ENCODE measurements at places on chromosomes 7 and 10.
A peak's percentile ranks its signal among the peaks of the same experiment; 100 is the strongest.

DNA sequence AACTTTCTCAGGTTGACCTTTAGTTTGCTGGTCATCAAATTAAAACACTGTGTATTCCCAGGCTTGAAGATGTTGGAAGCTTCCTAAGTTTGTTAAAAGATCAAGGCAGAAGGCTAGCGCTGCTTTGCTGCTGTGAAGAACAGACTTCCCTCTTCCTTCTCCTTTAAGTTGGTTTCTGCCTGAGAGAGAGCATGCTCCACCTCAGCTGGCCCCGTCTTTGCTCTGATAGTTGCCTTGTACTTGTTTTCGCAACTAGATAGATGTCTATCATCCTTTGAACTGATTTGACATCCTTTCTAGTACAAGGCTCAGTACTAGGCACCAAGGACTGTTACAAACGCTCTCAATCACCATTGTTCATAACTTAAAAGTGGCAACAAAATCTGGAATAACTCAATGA lies 177.8 kb upstream of the MKLN1 start:
- DNase-seq: no peak

- no peak for DNase-seq
Measured at GRCh38 chr7:8125680-8126444, 136.1 kb downstream of the ICA1 start.

GRCh38 chr10:30488316-30488715 lies 54.3 kb downstream of the MAP3K8 start:
- DNase-seq: no peak

- DNase-seq: no peak
Measured at GRCh38 chr7:138785587-138786437, 12.0 kb upstream of the TMEM213 start.

DNA sequence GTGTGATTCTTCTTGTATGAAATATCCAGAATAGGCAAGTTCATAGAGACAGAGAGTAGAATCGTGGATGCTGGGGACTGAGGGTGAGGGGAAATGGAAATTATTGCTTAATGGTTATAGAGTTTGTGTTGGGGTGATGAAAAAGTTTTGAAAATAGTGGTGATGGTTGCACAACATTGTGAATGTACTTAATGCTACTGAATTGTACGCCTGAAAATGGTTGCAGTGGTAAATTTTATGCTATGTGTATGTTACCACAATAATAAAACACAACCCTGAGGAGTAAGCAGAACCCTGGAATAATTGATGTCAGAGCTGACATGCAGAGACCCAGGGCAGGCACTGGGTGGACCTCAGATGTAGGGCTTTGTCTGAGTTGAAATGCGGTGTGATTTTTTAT lies 57.6 kb downstream of the TACR2 start:
- DNase-seq: peak; percentile 52

- DNase-seq: no peak
Measured at GRCh38 chr10:124754227-124754626, 10.0 kb upstream of the FAM53B start.

DNA sequence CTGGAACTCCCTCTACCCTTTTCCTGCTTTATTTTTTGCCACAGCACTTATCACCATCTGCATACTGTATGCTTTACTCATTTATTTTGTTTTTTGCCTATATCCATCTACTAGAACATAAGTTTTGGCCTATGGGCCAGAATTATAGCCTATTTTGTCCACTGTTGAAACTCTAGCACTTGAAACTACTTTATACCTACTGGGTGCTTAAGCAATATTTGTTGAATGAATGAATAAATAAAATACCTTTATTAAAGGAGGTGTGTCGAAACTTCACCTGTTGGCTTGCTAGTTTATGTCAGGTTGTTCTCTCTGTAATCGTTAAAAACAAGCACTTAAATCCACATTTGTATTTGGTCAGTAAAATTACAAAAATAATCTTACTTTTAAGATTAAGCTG lies 53.3 kb downstream of the MTERF1 start:
- no peak for DNase-seq

DNA sequence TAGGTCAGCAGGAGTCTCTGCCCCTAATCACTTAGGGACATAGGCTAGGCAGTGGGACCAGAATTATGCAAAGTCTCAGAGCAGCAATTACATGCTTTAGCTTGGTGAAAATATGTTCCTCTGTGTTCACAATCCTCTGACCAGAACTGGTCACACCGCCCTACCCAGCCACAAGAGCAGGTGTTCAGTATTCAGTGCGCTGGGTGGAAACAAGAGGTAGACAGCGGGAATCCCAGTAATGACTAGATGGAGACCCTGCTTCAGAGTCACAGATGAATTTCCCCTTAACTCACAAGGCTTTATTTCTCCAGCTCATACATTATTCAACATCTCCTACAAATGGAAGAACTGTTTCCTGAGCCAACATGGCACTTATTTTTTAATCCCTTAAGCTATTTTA lies 763.7 kb upstream of the POM121L12 start:
- no peak for DNase-seq

- DNase-seq: no peak
Measured at GRCh38 chr7:86647385-86648094, 3.8 kb downstream of the GRM3 start.

DNA sequence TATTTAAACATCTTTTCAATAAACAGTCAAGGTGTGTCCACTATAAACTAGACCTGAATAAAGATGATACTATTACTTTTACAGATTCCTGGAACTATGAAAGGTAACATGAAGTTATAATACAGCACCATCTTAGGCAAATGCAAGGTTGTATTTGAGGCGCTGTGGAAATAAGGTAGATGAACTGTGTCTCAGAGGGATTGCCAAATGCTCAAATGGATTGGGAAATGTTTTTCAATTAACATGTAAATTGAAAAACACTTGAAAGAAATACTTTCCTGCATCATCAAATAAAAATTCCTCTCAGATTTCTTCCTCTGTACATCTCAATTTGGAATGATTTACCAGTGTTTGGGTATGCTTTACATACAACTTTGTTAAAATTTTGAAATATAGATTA lies 139.4 kb downstream of the DKK1 start:
- no peak for DNase-seq

DNA sequence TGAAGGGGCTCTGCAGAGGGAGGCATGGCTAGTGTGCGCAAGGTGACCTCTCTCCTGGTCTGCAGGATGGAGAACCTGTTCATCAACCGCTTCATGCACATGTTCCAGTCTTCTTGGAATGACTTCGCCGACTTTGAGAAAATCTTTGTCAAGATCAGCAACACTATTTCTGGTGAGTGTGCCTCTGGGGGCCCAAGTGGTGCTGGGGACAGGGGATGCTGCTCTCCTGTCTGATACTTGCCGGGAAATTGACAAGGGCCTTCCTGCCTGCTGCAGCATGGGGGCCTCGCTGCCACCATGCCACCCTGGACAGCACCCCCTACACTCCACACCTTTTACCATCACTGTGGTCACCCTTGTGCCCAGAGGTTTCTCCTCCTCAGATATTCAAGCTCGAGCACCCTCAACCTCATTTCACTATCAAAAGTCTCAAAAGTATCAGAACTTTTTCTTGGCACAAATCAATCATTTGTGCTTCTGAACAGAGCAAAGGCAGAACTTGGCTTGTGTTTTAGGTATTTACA lies 50.0 kb downstream of the ALOX5 start:
- no peak for DNase-seq

DNA sequence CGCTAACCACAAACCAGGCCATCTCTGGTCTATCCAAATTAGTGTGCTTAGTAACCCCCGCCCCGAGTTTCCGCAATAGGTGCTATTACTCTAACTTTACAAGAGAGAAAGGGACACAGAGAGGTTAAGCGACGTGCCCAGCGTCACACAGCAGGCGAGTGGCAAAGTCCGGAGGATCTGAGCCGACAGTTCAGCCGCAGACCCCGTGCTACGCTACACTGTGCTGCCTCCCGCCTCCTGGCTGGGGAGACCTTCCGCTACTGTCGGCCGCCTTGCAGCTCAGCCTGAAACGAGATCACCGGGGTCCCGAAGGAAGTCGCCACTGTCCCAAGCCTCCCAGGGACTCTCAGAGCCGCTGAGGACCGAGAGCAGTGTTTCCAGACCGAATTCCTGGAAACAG lies 799 bp downstream of the INTS1 start:
- DNase-seq: no peak

GRCh38 chr7:93046641-93047040 lies 71.1 kb downstream of the SAMD9 start:
- DNase-seq: no peak

All from fibroblast of skin of right quadriceps (primary cell).